DND-41 (cell line): ENCODE measurements at places on chromosomes 2 and 18.
A peak's percentile ranks its signal among the peaks of the same experiment; 100 is the strongest.

- no peak for DNase-seq
Measured at GRCh38 chr2:222941510-222942032, 80.7 kb downstream of the ACSL3 start.

- no peak for DNase-seq
Measured at GRCh38 chr18:44750774-44751173, 70.1 kb downstream of the SETBP1 start.

DNA sequence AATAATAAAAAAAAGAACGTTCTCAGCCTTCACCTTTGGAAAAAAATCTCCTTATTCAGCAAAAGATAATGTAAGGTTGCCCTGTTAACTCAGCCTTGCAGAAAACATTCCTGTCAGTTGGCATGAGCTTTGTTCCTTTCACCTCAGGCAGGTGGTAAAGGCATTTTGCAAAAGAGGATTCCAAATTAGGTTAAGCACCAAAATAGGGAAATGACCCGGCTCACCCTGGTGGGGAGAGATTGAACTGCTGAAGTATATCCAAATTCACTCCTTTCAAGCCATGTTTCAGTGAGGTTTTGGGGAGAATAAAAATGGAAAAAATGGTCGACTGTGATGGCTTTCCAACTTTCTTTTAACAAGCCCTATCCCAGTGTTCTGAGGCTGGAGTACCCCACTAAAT, 1988.8 kb upstream of the PIK3C3 start:
- no peak for DNase-seq

- DNase-seq, result no peak
Measured at GRCh38 chr2:216004697-216005283, 8.6 kb downstream of the MREG start.

GRCh38 chr2:40243581-40244187, 208.2 kb downstream of the SLC8A1 start:
- no peak for DNase-seq

DNA sequence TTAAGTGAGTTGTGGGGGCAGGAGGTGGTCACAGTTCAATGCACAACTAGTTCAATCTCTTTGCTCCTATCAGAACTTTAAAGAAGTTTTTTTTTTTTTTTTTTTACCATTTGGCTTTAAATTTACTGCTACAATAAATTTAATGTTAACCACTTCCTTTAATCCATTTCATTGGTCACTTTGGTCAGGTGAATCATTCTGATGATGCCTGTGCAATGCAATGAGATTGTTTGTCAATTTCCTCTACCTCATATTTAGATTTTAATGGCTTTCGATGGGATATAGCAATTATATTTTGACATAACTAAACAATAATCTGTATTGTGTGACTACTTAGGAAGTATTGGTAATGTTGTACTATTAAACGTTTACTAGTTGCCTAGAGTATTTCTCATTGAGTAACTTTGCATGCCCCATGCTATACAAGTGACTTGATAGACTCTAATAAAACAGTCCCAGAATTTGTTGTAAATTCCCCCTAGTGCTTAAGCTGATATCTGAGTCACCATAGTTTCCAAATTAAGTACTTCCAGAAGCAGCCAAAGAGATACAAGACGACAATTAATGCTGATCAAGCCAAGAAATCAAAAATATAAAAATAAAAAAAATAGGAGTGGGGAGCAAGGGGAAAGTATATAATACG, 52.9 kb upstream of the SERPINB2 start:
- no peak for DNase-seq

- no peak for DNase-seq
Measured at GRCh38 chr2:148982282-148982681, 56.2 kb upstream of the LYPD6B start.

DNA sequence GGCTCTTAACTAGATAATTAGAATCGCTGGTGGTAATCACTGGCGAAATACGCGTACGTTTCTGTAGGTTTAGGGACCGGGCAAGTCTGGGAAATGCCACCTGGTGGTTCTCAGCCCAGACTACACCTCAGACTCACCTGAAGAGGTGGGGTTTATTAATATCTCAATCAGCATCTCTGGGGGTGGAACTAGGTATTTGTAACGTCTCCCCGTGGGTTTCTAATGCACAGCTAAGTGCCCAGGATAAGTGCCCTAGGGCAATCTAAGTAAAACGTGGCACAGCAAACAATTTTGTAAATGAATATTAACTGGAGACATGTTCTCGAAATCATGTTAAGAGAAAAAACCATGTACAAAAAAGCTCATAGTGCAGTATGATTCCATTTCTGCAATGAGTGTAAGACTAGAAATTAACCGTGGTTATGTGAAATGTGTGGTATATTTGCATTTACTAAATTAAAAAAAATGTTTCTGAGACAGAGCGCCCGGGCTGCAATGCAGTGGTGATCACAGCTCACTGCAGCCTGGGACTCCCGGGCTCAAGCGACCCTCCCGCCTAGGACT, 760 bp upstream of the CNOT11 start:
- DNase-seq, result peak; percentile 26

- DNase-seq, result peak; percentile 12
Measured at GRCh38 chr2:235500761-235501672, 7.2 kb downstream of the AGAP1 start.

- no peak for DNase-seq
Measured at GRCh38 chr2:10159086-10159485, 36.5 kb downstream of the RRM2 start.

DNA sequence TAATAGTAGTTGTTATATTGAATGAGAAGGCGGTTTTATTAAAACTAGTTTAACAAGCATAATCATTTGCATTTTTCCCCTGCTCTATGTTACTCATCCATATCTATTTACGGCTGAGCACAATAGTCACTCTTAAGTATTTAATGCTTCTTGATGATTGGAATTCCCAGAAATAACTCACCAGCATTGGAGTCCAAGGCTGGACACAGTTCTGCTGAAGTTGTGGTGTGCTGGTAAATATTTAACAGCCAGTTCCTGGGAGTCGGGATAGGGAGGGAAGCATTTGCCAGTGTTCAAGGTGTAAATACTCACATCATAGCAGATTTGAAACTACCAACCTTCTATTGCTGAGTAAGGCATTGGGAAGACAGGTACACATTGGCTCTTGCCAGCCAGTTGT, 315.1 kb downstream of the MTX2 start:
- no peak for DNase-seq

DNA sequence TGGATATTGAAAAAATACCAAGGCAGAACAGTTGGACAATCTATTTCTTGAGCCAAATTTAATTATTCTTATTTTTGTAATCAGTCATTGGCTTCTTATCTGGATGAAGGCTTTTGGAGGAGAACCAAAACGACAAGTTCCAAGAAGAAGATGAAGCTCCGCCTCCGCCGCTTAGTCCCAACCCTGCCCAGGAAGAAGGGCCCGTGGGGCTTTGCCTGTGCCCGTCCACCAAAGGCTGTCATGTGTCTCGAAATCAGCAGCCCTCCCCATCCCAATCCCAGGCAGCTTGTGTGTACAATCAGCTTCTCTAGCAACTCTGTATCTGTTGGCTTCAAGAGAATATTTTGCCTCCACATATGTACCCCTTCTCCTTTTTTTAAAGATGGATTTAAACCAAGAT, 24.6 kb downstream of the PTRHD1 start:
- DNase-seq, result no peak

DNA sequence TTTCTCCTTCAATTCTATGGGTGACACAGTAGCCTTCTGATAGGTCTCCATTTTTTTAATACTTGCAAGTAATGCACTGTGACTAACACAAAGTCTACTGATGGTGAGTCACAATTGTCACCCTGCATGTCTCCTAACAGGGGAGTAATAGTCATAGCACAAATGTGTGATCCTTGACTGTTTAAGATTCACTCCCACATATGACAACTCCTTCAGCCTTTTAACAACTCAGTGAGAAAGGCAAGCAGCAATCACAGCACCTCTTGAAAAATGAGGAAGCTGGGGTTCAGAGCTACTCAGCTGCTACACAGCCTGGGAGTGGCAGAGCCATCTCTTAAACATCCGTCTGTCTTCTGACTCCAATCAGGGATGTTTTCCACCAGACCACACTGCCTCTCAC, 63.8 kb downstream of the EHD3 start:
- no peak for DNase-seq

DNA sequence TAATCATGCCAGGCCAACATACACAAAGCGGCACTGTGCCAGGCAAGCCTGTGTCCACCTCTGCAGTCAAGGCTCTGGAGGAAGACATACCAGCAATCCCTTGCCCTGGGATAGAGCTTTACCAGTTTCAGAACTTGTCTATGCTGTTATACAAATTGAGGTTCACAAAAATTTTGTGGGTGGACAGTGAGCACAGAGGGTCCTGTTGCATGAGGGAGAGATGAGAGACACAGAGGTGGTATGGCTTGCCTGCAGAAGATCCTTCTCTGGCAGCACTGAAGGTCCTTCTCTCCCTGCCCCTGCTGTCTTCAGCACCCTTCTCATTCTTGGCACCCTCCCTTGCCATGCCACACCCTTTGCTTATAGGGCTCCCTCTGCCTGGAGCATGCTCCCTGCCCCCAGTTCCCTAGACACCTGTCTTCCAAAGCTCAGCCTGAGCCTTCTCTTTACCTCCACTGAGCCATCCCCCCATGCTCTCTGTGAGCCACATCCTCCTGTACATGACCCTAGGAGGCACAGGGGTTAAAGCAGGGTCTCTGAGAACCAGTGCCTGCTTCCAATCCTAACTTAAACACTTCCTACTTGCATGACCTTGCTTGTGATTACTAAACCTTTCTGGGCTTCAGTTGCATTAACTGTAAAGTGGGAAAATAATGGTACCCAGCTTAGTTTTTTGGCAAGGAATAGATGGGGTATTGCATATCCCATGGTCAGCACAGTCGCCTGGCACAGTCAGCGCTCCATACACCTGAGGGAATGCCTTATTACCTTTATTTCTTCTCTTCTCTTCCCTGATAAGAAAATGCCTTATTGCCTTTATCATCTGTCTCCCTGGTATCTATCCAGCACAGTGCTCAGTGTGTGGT, 857 bp downstream of the FABP1 start:
- DNase-seq, result no peak

DNA sequence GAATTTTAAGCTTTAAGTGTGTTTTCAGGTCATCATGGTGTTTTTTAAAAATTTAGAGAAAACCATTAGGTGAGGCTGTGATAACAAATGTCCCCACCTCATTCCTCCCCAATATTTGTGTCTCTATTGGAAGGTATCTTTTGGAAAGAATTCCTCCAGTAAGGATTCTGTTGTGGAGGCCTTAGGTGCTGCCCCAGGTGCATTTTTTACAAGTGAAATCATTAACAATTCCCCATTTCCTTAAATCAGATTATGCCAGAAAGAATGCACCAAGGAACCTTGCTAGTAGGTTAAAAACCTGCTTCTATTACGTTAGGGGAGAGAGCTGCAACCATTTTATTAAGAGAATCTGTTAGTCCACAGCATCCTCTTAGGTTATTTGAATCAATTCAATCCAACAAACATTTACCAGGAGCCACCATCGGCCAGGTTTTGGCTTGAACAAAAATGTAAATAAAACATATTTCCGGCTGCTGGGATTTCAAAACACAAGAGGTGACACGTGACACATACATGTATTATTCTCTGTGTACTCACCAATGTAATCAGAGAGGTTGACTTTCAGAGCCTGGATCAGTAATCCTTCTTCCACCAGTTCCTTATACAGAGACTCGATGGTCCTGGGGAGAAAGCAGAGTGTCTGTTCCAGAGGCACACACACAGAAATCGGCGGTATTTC, 112.5 kb upstream of the ASB18 start:
- no peak for DNase-seq

DNA sequence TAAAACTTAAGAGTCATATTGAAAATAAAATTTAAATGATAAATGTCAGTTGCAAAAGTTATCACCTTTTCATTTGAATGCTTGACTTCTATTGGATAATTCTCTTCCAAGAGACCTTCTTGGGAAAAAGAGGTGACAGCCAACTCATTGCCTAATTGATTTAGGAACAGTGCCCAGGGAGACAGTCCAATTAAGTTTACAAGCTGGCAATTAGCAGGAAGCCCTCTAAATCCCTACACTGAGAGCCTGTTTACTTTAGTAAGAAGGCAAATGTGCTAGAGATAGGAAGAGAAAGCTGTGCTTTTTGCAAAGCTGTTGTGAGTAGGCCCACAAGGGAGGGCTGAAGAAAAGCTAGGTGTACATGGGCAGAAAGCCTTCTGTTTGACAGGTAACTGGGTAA, 189.1 kb downstream of the WDPCP start:
- DNase-seq, result no peak

DNA sequence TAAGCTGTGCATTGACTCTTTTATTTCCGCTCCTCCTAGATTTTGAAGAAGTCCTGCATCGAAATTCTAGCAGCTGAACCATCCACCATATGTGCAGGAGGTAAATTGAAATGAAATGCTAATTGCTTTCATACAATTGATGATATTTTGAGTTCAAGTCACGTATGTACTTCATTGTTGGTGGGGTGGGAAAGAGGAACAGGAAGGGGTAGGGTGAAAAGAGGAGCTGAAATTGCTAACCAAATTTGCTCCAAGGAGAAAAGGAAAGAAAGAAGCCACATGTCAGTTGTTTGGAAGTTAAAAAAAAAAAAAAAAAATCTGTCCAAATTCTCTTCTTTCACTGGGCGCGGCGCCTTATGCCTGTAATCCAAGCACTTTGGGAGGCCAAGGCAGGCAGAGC, 77.8 kb downstream of the ANTXR1 start:
- DNase-seq, result no peak

DNA sequence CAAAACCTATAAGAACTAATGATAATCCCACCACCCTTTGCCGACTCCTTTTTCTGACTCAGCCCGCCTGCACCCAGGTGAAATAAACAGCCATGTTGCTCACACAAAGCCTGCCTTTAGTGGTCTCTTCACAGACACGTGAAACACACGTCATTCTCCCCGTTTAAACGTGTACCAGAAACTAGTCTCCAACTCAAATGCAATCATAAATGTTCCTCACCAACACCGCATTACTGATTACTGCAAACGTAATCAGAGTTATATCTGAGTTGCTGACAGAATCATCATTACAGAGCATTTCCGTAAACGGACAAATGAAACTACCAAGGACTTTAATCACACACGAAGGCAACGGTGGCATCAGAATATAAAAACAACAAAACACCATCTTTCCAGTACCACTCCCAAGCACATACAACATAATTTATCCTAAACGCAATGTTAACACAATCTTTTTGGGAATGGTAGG, 1.9 kb downstream of the CLK1 start:
- peak; percentile 42 for DNase-seq

DNA sequence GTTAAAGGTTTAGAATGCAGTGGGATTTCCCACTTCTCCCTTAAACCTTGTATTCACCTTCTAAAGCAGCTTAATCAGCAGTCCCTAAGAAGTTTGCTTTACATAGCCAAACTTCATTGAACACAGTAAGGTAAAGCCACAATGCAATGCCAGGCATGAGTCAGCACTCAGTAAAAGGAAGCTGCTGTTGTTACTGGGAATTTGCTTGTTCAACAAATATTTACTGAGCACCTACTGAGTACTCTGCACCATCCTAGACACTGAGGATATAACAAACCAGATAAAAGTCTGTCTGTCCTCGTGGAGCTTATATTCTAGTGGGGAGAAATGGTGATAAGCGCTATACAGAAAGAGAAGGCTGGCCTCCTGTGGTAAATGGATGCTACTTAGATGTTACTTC, 162.7 kb downstream of the PKP4 start:
- no peak for DNase-seq
